T1000 (cell line): ENCODE measurements at places on chromosomes 5 and 9.

GRCh38 chr5:178569485-178569884, 20.7 kb downstream of the COL23A1 start:
- DNase-seq = no peak

GRCh38 chr5:112923148-112923917, 1.3 kb upstream of the REEP5 start:
- no peak for DNase-seq

DNA sequence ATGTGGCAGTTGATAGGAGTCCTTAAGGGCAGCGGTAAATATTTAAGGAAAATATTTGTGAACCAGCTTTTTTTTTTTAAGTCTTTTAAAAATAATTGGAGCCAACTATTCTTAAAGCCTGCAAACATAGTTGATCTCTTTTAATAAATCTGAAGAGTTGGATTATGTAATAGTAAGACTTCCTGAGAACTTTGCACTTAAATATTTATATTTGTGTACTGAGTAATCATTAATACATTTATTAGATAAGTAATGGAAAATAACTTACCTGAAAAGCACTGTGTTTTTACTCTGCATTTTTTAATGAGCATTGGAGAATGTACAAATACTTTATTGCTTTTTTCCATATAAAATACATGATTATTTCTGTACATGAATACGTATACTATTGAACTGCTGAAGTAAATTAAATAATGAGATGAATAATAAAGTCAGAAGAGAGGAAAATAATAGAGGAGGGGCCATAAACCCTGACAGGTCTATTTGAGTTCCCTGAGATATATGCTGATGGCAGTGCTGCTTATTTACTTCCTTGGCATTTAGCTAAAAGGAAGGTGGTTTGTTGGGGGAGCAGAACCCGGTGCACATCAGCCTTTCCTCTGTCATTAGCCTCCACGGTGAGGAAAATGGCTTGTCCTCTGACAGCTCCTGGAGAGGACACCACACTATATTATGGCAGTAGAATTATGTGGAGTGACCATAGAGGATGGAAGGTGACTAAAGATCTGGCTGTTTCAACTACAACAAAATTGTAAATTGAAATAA, 148.0 kb downstream of the ZSWIM6 start:
- no peak for DNase-seq

DNA sequence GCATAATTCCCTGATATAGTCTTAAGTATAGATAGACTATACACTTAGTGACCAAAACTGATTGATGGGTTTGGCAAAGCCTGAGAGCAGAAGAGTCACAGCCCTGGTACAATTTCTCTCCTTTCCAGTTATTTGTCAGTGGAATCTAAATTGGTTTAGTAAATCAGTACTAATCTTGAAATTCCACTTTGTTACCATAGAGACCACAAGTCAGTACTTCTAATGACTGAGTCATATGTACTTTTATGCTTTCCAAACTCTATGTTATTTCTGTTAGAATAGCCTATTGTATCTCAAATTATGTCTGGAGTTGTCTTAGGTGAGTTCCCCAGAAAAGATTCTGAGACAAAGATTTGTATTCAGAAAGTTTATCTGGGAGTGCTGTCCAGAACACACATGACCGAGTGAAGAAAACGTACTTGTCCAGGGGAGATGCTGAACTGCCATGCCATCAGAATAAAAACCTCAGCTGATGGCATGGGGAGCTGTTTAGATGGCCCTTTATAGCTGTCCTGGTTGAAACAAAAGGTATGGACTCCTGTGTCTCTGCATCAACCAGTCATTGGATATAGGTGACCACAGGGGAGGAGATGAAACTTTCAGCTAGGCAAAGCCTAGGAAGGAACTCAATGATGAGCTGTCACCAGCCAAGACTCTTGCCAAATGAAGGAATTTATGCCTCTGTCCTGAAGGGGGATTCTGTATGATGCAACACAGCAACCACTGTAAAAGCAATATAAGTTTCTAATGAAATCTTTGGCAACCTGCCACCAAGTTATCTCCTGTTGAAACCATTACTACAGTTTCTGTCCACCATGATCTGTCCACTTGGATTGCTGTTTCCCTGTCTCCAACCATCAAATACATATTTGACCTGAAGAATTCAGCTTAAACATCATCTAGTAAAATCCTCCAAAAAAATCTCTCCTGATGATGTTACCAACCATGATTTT, 18.0 kb upstream of the SMC2 start:
- DNase-seq = peak; percentile 5

DNA sequence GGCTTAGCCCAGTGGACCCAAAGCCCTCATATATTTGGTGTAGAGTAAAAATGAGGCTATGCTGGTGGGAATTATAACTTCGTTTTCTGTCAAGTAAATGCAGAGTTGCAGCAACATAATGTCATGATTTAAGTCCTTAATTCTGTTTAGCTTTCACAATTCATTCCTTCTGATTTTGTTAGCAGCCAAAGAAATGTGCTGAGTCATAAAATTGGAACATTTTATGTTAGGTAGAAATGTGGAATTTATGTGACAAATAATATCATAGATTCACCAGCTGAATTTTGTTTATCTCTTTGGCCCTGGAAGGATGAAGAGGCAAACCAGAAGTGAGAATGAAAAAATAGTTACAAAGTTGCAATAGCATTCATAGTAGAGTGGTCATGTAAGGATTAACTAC, 247.0 kb downstream of the TRPM3 start:
- DNase-seq = no peak

- no peak for DNase-seq
Measured at GRCh38 chr5:140242890-140243585, 59.9 kb downstream of the PFDN1 start.

- DNase-seq = no peak
Measured at GRCh38 chr9:20640331-20641187, 18.3 kb upstream of the MLLT3 start.

DNA sequence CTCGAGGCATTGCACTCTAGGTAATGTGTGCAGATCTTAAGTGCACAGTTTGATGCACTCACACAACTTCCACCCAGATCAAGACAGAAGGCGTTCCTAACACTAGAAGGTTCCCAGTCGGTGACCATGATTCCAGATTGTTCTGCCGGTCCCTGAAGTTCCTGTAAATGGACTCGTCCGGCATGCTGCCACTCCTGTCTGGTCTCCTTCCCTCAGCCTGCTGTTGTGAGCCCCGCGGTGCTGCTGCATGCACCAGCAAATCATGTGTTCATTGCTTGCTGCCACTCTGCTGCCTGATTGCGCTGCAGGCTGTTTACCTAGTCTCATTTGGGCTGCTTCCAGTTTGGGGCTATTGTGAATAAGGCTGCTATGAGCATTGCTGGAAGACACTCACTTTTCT, 11.5 kb downstream of the STKLD1 start:
- DNase-seq = no peak

- no peak for DNase-seq
Measured at GRCh38 chr5:109987970-109988369, 298.2 kb downstream of the MAN2A1 start.

- DNase-seq = no peak
Measured at GRCh38 chr9:137070906-137071275, 534 bp upstream of the SAPCD2 start.

DNA sequence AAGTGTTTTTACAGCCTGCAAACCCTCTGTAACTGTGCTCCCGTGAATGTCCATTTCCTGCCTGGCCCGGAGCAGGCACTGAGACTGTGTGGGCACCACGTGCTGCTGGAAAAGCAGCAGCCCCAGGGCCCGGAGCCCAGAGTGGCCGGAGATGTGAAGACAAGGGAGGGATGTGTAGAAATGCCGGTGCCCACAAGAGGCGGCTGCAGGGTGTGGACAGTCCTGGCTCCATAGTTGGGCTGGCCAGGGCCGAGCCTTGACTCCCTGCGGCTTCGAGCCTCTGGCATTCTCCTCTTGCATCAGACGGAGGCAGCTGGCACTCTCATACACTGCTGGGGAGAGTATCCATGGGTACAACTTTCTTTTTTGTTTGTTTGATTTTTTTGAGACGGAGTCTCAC, 13.2 kb upstream of the GFPT2 start:
- no peak for DNase-seq

DNA sequence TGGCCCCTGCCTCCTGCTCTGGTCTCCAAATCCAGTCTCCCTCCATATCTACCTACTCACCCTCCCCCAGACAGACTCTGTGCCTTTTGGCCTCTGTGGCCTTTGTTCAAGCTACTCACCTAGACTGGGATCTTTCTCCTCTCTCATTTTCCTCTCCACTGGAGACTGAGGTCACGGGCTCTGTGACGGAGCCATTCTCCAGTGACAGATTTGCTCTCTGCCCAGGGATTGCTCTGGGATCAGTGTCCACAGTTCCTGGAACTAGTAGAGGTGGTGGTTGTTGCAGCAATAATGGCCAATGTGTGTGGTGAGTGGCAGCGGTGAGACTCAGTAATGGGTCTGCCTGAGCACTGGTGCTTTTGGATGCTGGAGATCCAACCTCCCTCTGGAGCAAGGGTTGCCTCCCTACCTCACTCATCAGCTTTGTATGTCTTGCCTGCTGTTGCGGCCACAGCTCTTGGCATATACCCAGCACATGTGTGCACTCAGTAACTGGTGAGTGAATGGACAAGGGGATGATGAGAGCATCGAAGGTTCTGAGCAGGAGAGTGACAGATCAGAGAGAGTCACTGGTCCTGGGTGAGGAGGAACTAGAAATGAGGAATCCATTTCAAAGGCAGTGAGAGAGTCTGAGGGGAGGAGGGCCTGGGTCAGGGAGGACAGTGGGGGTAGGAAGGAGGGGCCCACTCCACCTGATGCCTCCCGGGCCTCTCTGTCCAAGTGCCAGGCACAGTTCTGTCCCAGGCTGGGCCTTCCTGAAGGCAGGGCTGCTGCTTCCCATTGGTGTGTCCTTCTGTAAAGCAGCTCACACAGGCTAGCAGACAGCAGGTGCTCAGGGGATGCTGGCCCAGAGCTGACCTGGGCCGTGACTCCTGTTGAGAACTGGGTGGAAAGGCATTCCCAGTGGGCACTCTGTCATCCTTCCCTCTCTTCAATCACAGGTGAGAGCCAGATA, 96.5 kb upstream of the PITX1 start:
- no peak for DNase-seq

- peak; percentile 7 for DNase-seq
Measured at GRCh38 chr5:159928122-159928909, 12.0 kb downstream of the ADRA1B start.

DNA sequence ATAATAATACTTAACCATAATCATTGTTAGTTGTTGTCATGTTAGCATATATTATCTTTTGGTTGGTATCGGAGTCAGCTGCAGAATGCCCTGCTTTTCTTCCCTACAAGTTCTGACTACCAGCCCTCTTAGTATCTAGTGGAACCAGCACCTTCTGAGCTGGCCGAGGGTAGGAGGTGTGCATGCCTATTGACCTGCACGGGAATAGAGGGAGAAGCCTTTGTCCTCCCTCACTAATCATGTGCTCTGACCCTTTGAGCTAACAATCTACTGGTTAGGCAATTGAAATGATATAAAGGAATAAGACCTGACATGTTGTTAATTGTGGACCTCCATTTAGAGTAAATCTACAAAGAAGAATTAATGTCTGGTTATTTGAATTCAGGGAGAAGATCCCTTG, 4.1 kb downstream of the PCSK5 start:
- no peak for DNase-seq
